ENCODE measurements at places on chromosomes 5 and 9.
A peak's percentile ranks its signal among the peaks of the same experiment; 100 is the strongest.

- peak; percentile 95 for DNase-seq
Measured at GRCh38 chr9:130186839-130187522, 14.8 kb downstream of the NCS1 start.

- DNase-seq: peak; percentile 71
Measured at GRCh38 chr9:127786773-127787104, 905 bp downstream of the CDK9 start.

- peak; percentile 12 for DNase-seq
Measured at GRCh38 chr9:6955251-6955921, 197.6 kb downstream of the KDM4C start.

DNA sequence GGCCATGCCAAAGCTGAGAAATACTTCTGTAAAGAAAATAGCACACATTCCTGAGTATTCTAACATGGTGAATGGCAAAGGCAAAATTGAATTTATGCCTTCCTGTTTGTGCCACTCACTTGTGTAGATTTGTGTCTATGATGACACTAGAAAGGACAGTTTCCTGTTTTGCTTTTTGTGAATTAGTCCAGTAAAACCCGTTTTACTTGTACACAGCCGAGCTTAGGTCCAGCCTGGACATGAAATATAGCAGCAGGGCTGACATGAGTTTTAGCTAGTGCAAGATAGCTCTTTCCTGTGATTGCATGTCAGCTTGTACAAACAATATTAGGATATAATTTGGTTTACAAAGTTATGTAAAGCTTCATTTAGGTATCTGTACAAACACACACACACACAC, 1891.7 kb upstream of the WWC1 start:
- no peak for DNase-seq

DNA sequence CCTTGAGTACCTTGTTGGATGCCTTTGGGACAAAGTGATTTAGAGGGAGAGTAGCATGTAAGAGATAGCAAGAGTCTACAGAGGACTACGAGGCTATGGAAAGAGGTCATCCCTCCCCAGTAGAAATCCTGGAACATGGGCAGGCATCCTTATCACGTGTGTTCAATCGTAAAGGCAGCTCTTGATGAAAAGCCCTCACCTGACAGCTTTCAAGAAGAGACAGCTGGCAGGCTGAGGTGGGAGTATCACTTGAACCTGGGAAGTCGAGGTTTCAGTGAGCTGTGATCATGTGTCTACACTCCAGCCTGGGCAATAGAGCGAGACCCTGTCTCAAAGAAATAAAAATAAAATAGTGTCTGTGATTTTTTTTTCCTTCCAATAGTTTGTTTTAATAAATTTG, 112.6 kb downstream of the PCSK5 start:
- no peak for DNase-seq

GRCh38 chr9:104748359-104749031, 1.0 kb downstream of the NIPSNAP3A start:
- DNase-seq: peak; percentile 19

GRCh38 chr5:160269017-160269416, 39.7 kb downstream of the FABP6 start:
- DNase-seq: peak; percentile 63
